ENCODE measurements at places on chromosomes 12 and 14.
A peak's percentile ranks its signal among the peaks of the same experiment; 100 is the strongest.

- no peak for DNase-seq
Observed at GRCh38 chr12:53034459-53034858, 15.4 kb upstream of the TNS2 start.

DNA sequence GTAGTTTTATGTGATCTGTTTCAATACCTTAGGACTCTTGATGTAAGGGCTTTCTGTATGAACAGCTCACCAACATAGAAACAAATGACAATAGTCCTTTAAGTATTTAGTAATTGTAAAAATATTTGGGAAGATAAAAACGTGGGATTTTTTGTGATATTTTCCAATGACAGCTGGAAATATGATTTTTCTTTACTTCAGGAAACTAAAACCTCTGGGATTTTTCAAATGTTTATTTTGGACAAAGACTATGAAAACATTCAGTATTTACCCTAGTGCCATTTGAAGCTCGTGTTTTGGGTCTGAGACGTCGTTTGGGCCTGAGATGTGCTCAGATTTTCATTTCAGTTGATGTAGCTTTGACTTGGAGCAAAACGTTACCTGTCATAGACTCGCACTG is 240.0 kb downstream of the BMP4 start:
- DNase-seq: no peak

- DNase-seq: no peak
Observed at GRCh38 chr14:59215757-59216156, 27.3 kb downstream of the DAAM1 start.

GRCh38 chr14:50410071-50410470 is 13.4 kb upstream of the CDKL1 start:
- no peak for DNase-seq

DNA sequence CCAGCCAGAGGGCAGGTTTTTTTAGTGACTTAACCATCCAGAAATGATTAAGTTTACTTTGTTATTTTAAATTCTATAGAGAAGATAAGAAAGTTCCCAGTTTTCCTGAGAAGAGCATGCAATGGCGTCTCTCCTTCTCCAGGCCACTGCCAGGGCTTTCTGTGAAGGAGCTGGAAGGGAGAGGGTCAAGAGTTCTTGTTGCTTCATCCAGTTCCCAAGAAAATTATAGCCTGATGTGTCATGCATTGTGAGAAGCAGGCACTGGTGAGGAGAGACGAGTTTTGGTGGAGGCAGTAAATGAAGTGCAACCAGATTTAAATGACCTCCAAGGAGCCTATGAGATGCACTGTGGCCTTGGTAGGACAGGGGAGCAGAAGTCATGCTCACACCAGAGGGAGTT is 14.2 kb downstream of the ELK3 start:
- DNase-seq: no peak

DNA sequence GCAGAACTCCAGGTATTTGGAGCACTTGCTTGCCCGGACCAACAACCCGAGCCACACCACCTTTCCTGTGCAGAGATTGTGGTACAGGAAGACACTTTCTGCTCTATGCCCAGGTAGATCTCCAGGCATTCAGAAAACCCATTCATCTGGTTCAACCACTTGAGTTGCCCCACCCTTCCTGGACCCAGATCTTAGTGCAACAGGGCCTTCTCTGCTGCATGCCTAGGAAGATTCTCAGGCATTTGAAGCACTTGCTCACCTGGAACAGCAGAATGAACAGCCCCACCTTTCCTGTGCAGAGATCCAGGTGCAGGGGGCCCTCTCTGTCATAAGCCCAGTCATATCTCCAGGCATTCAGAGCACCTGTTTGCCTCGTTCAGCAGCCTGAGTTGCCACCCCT is 412.8 kb upstream of the MGAT4C start:
- no peak for DNase-seq

DNA sequence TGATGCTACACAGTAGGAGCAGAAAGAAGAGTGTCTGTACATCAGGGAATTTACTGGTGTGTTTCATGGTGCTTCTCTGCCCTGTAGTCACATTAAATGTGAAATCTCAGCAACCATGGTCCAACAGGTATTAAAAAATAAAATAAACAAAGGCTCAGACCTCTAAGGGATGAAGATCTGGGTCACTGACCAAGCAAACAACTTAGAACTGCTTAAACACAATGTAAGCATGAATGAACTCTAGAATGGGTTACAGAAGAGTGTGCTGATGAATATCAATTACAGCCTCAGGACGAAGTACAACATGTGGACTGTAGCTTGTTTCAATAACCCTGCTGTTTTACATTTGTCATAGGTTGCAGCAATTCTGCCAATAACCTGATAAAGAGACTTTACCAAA is 47.4 kb downstream of the SLC35F4 start:
- no peak for DNase-seq

- no peak for DNase-seq
Observed at GRCh38 chr12:129001826-129002225, 148.5 kb downstream of the GLT1D1 start.

GRCh38 chr14:92280554-92281262 is 42.3 kb upstream of the SLC24A4 start:
- no peak for DNase-seq

- DNase-seq: peak; percentile 71
Observed at GRCh38 chr12:47773062-47773857, at the start of gene SLC48A1. SLC48A1 (plus strand) TSS chr12:47773238; CDS start chr12:47773305, 67 bp downstream.

DNA sequence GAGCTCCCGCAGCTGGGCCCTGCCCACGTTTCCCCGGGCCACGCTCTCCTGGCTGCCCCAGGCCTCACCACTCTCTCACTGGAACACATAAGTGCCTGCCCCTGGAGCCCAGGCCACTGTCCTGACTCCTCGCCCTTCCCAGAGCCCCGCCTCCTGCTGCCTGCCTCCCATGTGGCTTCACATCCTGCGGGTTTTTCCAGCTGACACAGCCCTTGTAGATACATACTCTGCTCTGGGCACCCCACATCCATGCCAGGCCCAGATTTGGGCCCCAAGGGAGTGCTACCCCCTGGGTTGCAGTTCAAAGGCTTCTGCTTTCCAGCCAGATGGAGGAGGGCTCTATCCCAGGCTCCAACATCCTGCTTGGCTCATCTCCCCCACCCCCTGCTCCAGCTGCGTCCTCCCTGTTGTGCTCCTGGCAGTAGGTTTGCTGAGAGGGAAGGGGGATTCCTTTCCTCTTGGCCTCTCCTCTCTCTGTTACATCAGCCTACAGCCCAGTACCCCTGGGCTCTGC is 60.1 kb downstream of the TSPAN9 start:
- DNase-seq: no peak

GRCh38 chr14:63614679-63615363 is 26.9 kb downstream of the WDR89 start:
- DNase-seq: no peak

Data from T-helper 2 cell (primary cell).